Effector CD8-positive, alpha-beta T cell (primary cell): ENCODE measurements at places on chromosomes 11 and 22.

DNA sequence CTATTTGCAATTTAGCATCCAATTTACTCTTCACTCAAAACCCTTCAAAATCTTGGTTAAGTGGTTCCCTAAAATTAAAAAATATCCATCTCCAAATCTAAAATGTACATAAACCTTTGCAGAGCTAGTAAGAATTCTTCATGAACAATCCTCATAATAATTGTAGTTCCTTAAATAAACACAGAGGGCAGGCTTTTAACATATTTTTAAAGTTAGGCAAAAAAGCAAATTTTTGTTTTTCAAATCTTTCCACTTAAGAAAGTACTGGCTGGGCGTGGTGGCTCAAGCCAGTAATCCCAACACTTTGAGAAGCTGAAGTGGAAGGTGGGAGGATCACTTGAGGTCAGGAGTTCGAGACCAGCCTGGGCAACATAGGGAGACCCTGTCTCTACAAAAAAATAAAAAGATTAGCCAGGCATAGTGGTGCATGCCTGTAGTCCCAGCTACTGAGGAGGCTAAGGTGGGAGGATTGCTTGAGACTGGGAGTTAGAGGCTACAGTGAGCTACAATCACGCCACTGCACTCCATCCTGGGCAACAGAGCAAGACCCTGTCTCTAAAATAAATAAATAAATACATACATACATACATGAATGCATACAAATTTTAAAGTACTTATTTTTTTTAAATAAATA, 25.1 kb upstream of the PLAAT3 start:
- no peak for DNase-seq

GRCh38 chr22:27690599-27690998, 111.0 kb downstream of the MN1 start:
- no peak for DNase-seq

DNA sequence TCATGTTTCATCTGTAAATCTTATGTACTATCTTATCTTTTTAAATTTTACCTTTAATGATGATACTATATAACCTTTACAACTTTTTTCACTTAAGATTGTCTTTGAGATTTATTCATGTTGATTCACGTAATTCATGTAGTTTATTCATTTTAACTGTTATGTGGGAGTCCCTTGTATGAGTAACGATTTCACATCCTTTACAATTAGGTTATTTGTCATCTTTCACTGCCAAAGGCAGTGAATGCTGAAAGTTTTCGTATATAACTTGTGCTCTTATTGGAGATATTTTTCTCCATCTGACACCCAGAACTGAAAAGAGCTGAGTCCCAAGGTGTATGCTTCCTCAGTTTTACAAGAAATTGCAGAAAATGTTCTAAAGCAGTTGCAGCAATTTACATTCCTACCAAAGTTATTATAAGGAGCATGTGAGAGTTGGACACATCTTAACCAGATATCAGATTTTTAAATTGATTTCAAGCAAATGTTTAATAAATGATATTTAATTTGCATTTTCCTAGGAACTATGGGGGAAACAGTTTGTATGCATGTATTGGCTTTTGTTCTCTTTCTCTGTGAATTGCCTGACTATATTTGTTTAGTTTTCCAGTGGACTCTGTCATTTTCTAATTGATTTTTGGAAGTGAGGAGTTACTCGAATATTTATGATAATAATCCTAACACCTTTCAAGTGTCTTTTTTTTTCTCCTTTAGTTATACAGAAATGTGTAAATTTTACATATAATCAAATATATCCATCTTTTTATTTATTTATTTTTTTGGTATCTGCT, 6.4 kb downstream of the ARL14EP start:
- no peak for DNase-seq

- DNase-seq, result no peak
Observed at GRCh38 chr11:78256962-78257361, 68.2 kb downstream of the USP35 start.

- DNase-seq, result no peak
Observed at GRCh38 chr11:72303179-72303578, 59.2 kb upstream of the PHOX2A start.

DNA sequence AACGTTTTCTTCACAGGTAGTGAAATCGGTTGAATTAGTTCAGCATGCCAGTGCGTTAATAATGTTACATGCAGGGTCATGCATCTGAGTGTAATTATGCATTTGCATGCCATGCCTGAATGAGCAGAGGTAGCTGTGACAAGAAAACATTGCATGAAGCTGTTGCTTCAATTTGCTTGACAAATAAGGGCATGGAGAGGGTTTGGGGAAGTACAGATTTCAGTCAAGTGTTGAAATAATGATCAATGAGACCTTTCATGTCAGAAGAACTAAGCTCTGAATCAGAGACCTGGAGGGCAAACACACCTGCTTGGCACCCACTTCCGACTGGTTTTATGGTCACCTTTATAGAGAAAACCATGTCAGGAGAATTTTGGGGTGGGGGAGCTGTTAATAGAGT, 221.4 kb downstream of the DBX1 start:
- no peak for DNase-seq

- no peak for DNase-seq
Observed at GRCh38 chr11:117020287-117020686, 77.9 kb downstream of the SIK3 start.

DNA sequence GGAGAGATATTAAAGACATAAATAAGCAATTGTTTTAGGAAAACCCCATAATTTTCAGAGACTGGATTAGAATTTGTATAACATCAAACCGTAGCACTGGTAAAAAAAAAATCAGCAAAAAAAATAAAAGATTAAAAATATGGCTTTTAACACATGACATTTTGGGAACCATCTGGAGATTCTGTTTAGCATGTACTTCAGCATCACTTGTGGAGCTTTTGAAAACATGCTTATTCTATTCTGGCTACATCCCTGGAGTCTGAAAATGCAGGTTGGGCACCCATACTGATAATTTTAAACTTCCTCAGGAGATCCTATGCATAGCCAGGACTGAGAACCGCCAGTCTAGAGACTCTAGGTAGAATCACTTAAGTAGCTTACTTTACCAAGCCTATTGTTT, 1190.9 kb downstream of the LRRC4C start:
- no peak for DNase-seq

DNA sequence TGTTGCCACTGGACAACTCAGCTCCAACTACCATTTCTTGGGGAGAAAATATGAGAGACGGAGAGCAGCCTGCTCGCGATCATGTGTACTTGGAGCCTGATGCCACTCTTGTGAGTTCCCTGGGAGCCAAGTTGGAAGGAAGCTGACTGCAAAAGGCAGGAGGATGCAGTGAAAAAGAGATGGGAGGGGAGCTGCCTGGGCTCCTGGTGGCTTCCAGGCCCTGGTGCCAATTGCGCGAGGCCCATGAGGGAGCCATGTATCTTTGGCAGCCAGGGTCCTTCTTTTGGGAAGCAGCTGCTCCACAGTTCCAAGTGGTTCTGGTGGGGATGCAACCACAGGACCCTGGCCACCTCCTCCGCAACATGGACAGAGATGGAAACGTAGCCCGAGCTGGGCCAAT, 11.1 kb downstream of the C11orf91 start:
- DNase-seq, result no peak

- DNase-seq, result no peak
Observed at GRCh38 chr22:22094514-22094913, 111.9 kb upstream of the TOP3B start.

DNA sequence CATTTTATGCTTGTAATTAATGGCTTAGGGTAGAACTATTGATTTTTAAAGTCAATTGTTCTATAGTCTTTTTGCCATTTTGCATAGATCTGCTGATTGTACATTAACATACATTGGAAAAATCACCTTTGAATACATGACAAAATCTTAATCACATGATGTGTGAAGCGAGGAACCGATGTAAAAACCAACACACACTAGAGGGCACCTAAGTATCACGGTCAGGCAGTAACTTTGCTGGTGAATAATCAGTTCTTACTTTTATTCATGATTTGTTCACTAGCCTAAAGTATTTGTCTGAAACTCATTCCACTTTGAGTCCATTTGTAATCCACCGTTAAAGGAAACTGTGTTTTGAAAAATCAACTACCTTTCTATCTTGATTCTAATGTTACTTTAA, 28.2 kb downstream of the JHY start:
- no peak for DNase-seq

DNA sequence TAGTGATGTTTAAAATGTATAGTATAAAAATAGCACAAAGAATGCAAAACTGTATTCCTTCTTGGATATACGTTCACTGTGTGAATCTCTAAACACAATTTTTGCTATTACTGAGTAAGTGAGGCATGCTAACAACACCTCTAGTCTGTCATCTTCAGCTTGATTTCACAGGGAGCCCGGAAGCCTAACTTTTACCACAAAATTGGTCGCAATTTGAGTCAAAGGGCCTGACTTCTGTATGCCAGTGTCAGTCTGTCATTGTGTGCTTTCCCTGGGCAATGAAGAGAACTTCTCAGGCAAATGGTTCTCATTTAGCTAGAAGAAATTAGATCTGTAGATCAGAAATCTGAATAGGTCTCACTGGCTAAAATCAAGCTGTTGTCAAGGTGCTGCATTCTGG, 1059.5 kb downstream of the FAM181B start:
- DNase-seq, result no peak

- DNase-seq, result no peak
Observed at GRCh38 chr22:19773470-19774040, 13.0 kb downstream of the TBX1 start.

DNA sequence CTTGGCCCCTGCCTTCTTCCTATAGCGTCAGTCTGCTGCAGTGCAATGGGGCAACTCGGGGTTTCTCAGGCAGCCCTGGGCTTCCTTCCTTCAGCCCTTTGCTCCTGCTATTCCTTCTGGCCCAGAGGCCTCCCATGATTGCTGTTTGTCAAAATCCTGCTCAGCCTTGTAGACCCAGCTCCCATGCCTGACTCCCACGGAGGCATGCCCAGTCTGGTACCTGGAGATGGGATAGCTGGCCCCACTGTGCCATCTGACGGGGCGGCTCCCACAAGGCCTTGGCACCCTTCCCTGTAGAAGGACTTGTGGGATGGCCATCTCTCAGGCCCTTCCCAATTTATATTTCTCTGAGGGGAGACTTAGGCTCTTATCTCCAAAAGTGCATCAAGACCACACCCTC, 590 bp upstream of the CD6 start:
- no peak for DNase-seq

- DNase-seq, result no peak
Observed at GRCh38 chr11:8744423-8744822, 61.8 kb downstream of the RPL27A start.

DNA sequence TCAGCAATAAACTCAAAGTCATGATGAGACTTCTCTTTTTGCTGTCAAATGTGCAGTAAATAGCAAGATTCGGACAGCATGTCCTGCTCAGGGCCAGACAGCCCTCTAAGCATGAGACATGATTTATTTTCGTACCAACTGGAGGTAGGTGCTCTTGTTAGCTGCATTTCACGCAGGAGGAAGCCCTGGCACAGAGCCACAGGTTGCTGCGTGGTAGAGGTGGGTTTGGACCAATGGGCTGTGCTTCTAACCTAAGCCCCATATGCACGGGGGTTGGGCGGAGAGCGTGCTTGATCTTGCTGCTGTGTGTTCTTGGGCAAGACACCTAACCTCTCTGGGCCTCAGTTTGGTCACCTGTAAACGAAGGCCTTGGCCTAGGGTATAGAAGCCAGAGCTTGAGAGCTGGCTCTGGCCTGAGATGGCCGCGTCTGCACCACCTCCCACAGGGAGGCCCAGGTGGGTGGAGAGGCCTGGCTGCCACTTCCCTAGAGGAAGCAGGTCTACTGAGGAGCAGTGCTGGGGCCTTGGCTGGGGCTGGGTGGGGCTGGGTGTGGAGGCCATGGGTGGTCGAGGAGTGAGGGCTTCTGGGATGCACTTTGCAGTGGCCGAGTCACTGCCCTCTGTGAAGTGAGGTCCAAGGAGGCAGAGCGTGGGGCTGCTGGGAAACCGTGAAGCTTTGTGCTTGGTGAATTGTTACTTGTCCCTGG, 38.5 kb upstream of the GRAMD4 start:
- DNase-seq, result no peak

DNA sequence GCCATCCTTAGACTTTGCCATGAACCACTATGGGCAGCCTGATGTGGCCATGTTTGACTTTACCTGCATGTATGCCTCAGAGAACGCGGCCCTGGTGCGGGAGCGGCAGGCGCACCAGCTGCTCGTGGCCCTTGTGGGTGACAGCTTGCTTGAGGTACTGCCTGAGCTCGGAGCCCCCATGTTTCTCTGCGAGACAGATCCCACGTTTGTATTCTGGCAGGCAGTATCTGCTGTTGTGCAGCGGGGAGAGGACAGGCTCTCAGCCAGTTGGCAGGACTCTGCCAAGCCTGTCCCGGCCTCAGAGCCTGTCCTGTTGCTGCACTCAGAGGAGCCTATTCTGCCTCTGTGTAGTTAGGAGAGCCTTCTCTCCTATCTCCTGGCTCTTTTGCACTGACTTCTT, 109.9 kb downstream of the MICAL2 start:
- DNase-seq, result no peak

DNA sequence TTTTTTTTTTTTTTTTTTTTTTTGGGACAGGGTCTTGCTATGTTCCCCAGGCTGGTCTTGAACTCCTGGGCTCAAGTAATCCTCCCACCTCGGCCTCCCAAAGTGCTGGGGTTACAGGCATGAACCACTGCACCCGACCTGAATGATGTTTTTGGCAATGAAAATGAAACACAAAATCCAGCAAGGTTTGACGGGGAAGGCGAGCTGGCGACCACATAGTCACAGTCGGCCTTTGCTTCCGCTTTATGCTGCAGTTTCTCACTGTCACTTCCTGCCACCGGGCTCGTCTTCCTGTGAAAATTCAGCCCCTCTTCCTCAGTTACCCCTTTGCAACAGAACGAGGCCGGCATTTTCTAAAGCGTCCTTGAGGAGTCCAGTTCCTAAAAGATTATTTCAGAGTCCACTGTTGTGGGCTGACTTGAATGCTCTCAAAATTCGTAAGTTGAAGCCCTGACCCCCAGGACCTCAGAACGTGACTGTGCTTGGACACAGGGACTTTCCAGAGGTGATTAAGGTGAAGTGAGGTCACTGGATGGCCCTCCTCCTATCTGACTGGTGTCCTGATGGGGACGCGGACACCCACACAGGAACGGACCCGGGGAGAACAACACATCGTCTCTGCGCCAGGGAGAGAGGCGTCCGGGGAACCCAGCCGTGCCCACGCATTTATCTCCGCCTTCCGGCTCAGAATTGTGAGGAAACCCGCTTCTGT, 2.9 kb upstream of the BID start:
- DNase-seq, result peak; percentile 37

GRCh38 chr22:48782811-48783511, 1044.7 kb downstream of the BRD1 start:
- DNase-seq, result no peak

- no peak for DNase-seq
Observed at GRCh38 chr22:45998638-45999378, 21.8 kb upstream of the WNT7B start.

GRCh38 chr11:1854132-1854948, 1.5 kb downstream of the LSP1 start:
- DNase-seq, result no peak

GRCh38 chr22:39917776-39918495, 17.1 kb downstream of the GRAP2 start:
- no peak for DNase-seq

DNA sequence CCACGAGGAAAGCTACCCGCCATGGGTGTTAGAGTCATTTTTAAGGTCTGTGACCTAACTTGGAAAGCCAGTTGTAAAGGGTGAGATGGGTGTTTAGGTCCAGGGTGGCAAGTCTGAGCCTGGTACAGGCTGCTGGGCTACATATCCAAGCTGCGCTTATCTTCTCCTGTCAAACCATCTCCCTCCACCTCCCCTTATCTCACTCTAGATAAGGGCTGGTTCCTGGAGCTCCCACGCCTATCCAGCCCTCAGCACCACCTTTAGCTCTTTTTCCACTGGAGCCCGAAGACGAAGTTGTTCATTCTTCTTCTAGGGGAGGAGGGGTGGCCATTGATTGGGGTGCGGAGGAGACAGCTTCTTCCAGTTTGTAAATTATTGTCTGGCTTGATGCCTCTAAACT, 48.5 kb downstream of the MICAL2 start:
- no peak for DNase-seq
